Activated naive CD4-positive, alpha-beta T cell treated with anti-CD3 and anti-CD28 coated beads, Interleukin-2, amount 50 U/mL, for 72 hours (primary cell): ENCODE measurements at places on chromosomes 1 and 21. TPM values are rescaled to one million over a fixed set of nuclear protein-coding genes. Genes with fewer than 3 reads are reported as not detected.

DNASE2B gene
- total RNA-seq: not detected

MAP1LC3C gene
- not detected for total RNA-seq

TBX19 gene
- 2.0 TPM for total RNA-seq

VHLL gene
- total RNA-seq: not detected

TCEANC2 gene
- total RNA-seq: 19.4 TPM

NEGR1 gene
- total RNA-seq: not detected

SFN gene
- 1.1 TPM for total RNA-seq

CCDC27 gene
- total RNA-seq: not detected

AIRE gene
- total RNA-seq: not detected

DNA sequence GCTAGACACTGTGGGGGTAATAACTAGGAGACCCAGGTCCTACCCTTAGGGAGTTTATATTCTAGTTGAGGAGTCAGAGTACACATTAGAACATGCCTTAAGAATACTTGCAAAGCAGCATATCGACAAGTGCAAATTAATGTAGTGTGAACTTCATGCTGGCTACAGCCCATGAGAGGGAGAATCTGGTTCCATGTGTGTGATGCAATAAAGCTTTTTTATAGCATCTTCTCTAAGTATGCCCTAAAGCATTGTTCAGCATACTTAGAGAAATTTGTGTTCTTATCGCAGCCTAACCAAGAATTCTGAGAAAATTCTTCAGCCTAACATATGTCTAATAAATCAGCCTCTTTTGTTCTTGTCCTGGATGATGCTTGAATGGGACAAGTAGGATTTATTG is 95.5 kb downstream of the SDCCAG8 start:
- no peak for DNase-seq

DNA sequence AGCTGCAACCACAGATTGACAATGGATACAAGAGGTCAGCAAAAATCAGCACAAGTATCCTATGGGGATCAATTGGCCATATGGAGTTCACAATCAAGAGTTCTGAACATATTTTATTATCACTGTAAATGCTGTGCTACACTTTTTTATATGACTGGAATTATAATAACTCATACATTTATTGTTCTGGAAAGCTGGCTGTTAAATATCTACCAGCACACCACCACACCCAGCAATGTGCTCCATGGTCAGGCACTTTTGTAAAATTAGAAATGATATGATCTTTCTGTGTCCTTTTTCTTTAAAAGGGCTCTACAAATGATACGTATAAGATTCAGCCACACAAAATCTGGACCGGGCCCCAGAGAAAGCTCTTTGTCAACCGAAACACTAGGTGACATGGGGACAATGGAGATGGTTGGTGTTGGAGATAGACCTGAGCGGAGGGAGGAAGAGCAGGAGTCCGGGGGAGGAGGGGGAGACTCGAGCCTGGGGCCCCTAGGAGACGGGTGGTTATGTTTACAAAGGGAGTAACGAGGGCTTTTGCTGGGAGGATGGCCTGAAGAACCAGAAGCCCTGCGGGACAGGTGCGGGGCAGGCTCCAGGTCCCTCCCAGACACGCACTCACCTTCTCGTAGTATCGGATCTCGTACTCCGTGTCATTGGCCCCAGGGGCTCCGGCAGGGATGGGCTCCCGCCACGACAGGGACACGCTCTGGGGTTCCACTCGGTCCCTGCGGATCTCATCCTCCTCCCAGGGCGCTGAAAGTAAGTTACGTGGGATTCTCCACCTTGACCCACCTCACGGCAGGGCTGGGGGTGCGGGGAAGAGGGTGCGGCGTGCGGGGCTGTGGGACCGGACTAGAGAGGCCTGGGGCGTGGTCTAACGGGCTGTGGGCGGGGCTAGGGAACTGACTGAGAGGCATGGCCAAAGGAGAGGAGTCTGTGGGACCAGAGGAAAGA is 30.0 kb downstream of the EPHA10 start:
- DNase-seq: no peak

DNA sequence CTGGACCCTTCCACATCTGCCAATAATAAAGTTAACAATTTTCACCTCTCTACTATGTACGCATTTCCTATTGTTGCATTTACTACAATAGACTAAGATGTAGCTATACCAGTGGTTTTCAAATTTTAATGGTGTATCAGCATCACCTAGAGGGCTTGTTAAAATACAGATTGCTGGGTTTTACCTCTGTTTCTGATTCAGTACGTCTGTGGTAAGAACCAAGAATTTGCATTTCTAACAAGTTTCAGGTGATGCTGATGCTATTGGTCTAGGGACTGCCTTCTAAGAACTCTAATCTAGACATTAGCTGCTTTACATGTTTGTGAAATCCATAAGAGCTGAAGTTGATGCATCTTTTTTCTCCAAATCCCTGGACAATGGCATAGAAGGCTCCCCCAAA is 59.7 kb downstream of the ERICH3 start:
- no peak for DNase-seq

GRCh38 chr1:58431901-58432620 is 114.5 kb downstream of the OMA1 start:
- no peak for DNase-seq

DNA sequence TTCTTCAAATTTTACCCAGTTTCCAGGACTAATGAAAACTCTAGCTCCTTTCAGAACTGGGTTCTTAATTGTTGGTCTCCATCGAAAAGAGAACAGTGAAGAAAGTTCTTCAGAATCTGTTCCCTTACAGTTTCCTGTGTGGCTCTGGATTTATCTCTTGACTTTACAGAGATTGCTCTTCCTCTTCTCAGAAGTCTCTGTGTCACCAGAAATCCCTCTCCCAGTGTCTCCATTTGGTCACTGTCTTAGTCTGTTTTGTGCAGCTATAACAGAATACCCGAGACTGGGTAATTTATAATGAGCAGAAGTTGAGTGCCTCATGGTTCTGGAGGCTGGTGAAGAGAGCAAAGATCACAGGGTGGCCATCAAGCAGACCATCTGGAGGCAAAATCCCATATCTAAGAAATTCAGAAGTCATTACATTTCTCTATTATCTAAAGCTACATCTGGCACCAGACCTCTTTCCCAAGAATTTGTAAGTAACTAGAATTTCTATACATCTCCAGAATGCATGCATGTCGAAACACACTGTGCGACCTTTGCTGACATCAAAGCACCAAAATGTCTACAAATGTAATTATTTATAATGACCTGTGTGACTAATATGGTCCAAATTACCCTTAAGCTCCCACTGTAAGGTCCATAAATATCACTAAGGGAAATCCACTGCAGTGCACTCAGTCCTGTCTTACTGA is 65.4 kb upstream of the KRTAP19-8 start:
- no peak for DNase-seq

DNA sequence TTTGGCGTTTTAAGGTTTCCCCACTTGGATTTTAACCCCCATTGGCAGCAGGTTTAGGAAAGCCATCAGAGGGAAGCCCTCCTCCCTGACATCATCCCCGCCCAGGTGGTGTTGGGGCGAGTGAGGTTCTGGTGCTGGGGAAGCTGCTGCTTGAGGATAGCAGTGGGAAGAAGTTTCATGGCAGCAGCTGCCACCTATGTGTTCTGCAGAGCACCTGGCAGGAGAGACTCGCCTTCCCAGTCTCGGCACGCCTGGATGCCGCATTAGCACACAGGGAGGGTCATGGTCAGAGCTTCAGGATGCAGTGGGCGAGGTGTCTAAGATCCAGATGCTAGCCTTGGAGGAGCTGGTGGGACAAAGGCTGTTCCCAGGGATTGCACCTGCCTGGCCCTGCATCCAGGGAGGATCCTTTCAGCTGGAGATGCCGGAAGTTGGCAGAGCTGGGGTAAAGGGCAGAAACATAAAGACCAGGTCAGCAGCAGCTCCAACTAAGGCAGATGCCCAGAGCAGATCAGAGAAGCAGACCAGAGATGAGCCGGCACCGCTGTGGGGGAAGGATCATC is 33.9 kb downstream of the ABCG1 start:
- DNase-seq: no peak

DNA sequence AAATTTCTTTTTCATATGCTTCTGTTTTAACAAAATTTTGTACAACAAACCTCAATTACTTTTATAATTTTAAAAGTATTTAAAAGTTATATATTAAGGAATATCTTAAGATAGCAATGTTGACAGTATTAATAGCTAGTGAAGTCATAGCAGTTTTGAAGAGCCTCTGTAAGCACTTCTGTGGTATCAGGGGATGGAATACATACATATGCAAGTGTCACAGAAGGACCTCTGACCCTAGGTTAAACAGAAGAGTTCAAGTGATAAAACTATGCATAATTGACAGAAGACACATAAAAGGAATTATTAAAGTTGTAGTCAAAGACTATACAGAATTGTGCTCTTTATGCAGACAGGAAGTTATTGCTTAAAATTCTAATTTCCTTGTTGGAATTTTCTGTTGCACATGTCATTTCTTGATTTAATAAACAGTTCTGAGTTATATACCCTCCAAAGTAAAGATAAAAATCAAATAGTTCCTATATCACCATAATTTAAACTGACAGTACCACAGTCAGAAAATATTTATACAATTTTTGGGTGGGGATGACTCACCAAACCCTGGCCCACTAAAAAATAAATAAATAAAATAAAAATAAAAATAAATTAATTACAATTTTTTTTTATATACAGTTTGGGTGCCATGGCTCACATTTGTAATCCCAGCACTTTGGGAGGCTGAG is 27.1 kb downstream of the IPP start:
- DNase-seq: no peak

DNA sequence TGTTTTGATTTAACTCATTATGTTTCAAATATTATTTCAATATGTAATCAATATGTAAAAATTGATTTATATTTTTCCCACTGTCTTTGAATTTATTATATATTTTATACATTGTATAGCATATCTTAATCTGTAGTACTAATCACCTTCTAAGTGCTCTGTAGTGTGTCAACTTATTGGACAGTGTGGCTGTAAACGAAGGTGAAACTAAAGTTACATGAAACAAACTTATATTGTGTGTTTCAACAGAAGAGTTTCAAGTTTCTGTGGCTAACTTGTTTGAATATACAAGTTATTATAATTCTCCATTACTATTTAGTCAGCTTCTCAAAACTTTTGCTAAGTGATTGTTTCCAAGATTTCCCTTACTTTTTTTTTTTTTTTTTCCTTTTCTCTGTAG is 175.8 kb downstream of the DHRS3 start:
- DNase-seq: no peak

- DNase-seq: no peak
These were observed 226.7 kb upstream of the RUNX1 start for GRCh38 chr21:35275776-35276175.

DNA sequence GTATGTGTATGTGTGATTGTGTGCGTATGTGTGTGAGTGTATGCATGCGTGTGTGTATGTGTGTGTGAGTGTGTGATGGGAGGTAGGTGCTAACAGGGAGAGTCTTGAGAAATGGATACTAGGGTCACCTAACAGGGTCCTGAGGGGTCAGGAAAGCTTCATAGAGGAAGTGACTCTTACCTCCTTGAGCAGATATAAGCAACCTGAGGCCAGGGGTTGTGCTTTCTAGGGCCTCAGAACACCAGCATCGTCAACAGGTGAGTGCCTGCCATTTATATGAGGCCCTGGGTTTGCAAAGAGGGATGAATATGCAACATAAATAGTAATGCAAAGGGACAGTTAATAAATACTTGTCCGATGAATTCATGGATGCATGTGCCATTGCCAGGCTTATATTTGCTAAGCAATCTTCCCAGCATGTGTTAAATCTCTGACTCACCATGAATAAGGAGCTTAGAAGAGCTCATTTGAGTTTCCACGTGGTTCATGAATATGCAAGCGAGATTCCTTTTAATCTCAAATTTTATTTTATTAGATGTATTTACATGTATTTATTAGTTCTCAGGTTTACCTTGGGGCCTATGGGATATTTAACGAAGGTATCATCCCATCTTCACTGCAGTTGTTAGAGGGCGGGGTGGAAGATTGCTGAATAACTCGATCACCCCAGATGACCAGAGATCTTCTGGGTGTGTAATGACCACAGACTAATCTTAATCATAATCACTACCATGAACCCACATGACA is 438.3 kb downstream of the CAMTA1 start:
- no peak for DNase-seq

DNA sequence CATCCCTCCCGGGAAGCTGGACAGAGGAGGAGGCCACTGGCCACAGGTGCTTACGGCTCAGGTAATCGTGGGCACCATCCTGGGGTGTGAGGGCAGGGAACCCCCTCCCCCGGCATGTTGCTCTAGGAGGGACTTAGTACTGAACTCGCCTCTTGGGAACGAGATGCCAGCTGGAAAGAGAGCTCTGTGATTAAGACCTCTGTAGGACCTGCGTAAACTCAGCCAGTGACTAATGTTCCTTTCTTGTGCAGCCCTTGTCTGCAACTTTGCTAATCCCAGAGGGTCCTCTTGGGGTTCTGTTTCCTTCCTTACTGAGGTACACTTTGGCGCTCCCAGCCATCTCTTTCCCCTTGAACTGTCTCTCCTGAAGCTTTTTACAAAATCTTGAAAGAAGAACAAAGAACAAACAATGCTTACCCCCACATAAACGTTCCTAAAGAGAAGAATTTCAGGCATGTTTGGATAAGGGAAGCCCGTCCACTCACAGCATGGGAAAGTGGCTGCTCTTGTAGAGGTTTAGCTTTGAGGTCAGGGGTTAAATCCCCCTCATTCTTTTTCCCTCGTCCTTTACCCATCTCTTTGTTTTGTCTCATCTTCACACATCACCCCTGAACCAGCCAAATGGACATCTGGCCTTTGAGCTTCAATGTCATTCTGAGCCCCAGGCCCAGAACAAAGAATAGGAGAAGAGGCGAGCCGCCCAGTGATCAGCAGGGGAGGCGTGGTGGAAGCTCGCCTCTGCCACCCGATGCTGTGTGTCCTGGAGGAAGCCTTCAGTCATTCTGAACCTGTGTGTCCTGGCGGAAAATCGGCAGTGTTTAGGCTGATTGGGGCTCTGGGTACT is 37.4 kb downstream of the CITED4 start:
- no peak for DNase-seq

DNA sequence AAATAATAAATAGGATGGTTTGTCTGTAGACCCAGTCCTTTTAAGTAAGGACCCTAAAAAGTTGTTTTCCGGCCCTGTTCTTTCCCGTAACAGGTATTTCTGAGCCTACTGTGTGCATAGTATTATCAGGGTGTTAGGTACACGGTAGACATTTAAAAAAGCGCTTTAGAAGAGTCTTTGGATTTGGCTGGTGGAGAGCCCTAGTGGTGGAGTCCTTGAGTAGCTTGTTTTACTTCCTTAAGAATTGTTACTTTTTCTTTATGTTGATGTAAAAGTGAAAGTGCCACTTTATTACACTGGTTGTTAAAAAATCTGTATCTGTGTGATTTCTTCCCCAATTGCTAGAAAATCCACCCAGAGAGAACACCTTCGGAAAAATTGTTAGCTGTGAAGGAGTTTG is 36.8 kb downstream of the SMYD2 start:
- DNase-seq: no peak

- DNase-seq: no peak
These were observed 367.7 kb downstream of the VAV3 start for GRCh38 chr1:107597290-107597689.

GRCh38 chr1:87763483-87763882 is 434.8 kb downstream of the LMO4 start:
- DNase-seq: no peak

- DNase-seq: no peak
These were observed 294.0 kb downstream of the SMYD3 start for GRCh38 chr1:246213036-246213435.
